ENCODE measurements at places on chromosomes 1 and 21. TPM values are rescaled to one million over a fixed set of nuclear protein-coding genes. Genes with fewer than 3 reads are reported as not detected.

Gene HCRTR1
- total RNA-seq = not detected

Gene S100A8
- not detected for total RNA-seq

Gene FCRL1
- 1.0 TPM for total RNA-seq

Gene CLCA1
- total RNA-seq = not detected

Gene CAMK1G
- not detected for total RNA-seq

Gene CSDE1
- total RNA-seq = 530 TPM

Gene SLC25A34
- 0.76 TPM for total RNA-seq

Gene SLC19A2
- total RNA-seq = 6.2 TPM

Gene LAD1
- not detected for total RNA-seq

Gene CHRNB2
- not detected for total RNA-seq

Gene RNF186
- not detected for total RNA-seq

Gene TDRD10
- total RNA-seq = not detected

Gene FCGR2B
- total RNA-seq = 0.20 TPM

Gene FAM163A
- not detected for total RNA-seq

Gene SSR2
- total RNA-seq = 155 TPM

Gene DFFA
- 102 TPM for total RNA-seq

Gene ZNF593OS
- total RNA-seq = not detected

Gene CAMK2N1
- total RNA-seq = 0.25 TPM

Gene FAM78B
- 0.74 TPM for total RNA-seq

Gene KIF21B
- total RNA-seq = 56.2 TPM

Gene SCP2
- 63.9 TPM for total RNA-seq

Gene HDAC1
- 149 TPM for total RNA-seq

Gene AQP10
- total RNA-seq = not detected

Gene CRTC2
- 67.0 TPM for total RNA-seq

Gene NID1
- 0.10 TPM for total RNA-seq

Gene WDR4
- total RNA-seq = 56.7 TPM

Gene GNB1
- total RNA-seq = 394 TPM

Gene RPE65
- not detected for total RNA-seq

Gene PDZK1
- total RNA-seq = not detected

Gene SAMD13
- total RNA-seq = 1.1 TPM

Gene IL20
- total RNA-seq = not detected

Gene OR2T2
- total RNA-seq = not detected

Gene KLHDC7A
- total RNA-seq = not detected
